T-helper 1 cell (primary cell): ENCODE measurements at places on chromosomes 5 and 9.
A peak's percentile ranks its signal among the peaks of the same experiment; 100 is the strongest.

GRCh38 chr5:60402161-60402785 lies 297.7 kb downstream of the DEPDC1B start:
- DNase-seq: no peak

- no peak for DNase-seq
Observed at GRCh38 chr5:39740404-39740803, 315.6 kb upstream of the DAB2 start.

- no peak for DNase-seq
Observed at GRCh38 chr9:123361731-123362510, 5.9 kb downstream of the CRB2 start.

GRCh38 chr9:87798261-87798833 lies 72.4 kb downstream of the CTSL start:
- no peak for DNase-seq

DNA sequence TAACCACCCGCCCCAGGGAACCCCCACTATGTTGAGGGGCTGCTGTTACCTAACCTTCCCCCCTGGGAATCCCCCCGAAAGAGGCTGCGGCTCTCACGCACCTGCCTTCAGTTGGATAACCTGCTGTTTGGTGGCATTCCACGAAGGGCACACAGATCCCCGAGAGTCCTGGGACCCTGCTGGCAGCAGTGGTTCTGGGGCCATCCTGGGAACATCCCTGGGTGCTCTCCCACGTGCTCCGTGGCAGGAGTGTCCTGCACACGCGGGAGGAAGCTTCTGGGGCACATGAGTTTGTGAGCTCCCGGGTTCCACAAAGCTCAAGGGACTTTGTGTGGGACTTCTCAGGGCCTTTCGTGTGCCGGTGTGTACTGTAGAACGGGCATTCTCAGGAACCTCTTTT lies 102.3 kb downstream of the RXRA start:
- no peak for DNase-seq

GRCh38 chr5:55338810-55339243 lies 31.0 kb downstream of the MTREX start:
- DNase-seq: no peak

DNA sequence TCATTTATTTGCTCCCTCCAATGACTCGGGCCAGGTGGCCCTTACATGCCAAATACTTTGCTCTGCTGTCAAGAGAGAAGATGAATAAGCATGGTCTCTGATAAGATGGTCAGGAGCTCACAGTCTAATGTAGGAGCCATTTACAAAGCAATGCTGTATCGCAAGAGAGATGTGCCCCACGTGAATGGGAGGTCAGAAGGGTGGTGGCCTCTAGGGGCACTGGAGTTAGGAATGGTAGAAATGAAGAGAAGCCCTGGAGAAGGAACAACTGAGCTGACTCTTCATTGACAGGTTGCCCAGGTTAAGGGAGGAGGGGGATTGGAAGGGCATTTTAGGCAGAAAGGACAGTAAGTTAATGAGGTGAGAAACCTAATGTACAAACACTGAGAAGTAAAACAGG lies 286.5 kb downstream of the KCTD16 start:
- no peak for DNase-seq

GRCh38 chr9:132274861-132275260 lies 79.9 kb downstream of the SETX start:
- no peak for DNase-seq

GRCh38 chr5:24629798-24630197 lies 15.0 kb downstream of the CDH10 start:
- no peak for DNase-seq

DNA sequence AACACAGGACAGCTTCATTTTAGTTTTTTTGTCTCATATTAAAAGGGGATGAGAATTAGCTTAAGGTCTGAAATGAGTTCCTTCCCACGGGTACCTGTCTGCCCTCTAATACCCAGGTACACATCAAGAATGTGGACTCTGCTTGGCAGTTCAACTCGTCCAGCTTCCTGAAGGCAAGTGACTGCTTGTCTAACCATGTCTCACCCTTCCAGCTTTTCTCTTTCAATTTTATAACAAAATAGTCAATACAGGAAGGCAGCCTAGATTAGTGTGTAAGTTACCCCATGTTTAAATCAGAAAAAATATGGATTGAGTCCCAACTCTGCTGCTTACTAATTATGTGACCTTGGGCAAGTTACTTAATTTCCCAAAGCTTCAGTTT lies 50.5 kb upstream of the C5orf46 start:
- no peak for DNase-seq

DNA sequence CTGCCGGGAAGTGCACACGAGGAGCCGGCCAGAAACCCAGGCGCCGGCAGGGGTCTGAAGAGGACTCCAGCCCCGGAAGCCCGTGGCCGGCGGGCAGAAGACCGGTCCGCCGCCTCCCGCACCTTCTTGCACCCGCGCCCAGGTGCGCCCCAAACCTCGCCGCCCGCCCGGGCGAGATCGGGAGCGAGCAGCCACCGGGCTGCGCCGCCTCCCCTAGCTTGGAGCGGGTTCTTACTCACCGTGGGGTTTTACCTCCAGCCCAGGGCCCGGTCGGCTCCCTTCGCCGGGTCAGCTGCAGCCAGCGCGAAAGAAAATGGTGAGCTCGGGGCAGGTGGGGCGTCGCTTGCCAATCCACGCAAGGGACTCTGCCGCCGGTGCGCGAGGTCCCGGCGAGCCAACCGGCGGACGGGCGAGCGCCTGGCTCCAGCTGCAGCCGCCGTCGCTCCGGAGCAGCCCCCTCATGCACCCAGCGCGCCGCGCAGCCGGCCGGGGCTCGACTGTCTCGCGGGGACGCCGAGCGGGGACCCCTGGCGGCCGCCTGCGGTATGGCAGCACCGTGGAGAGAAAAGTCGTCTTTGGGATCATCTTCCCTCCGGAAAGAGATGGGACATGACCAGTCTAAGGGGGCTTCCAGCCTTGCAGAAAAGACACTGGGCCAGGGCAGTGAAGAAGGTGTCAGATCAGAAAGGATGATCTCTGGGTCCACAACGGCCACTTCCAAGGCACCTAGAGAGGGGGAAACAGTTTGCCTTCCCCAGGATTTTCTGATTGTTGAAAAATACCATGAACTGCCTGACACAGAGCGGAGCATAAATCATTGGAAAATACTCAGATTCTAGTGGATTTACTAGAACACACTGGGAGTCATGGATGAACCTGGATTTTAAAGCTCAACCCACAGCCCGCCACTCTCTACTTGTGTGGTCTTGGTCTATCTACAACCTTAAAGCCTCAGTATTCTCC lies at the start of gene MOB3B:
MOB3B (minus strand) TSS at position 499 of the 963 bp plus-strand sequence. CDS start 74,264 bp downstream, outside the sequence.
- peak; percentile 57 for DNase-seq

DNA sequence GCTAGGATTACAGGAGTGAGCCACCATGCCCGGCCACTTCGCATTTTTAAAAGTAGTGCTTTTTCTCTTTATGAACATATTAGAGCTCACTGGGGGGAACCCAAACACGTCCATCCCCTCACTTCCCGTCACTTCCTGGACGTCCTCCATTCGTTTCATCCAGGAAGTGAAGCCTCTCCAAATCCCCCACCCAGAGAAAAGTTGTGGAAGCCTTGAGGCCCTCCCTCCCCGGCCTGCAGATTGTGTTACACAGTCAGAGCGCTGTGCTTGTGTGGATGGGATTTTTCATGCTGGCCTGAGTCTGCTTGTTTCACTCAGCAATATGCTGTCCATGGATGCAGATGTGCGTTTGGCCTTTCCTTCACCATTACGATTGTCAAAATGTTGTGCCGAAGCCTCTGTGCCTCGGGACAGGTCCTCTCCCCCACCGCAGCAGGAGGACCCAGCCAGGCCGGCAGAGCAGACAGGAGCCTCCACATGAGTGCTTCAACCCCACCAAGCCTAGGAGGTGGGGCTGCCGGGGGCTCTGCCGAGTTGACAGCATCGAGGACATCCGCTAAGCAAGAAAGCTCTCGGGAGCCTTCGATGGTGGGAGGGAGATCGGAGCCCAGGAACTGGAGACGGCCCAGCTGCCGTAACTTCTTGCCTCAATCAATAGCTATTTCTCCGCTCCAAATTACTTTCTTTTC lies 121.6 kb upstream of the PPP1R26 start:
- DNase-seq: no peak

DNA sequence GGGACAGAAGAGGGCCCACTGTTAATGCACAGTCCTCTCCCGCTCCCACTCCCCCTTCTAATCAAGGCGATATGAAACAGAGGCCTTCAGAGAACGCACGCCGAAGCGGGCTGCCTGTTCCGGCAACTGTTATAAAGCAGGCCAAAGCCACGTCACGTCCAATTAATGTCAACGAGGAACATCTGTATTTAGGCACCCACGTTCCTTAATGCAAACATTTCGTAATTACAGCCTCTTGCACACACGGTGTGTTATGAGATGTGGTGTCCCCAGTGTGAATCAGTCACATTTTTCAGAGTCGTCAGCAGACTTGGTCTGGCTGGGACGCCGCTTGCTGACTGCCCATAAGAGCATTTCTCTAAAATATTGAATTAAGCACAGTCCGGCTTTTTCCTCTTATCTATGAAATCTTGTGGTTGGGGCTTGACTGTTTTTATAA lies 339.0 kb downstream of the NSG2 start:
- no peak for DNase-seq

- DNase-seq: no peak
Observed at GRCh38 chr5:61055434-61056006, 106.7 kb downstream of the SMIM15 start.

DNA sequence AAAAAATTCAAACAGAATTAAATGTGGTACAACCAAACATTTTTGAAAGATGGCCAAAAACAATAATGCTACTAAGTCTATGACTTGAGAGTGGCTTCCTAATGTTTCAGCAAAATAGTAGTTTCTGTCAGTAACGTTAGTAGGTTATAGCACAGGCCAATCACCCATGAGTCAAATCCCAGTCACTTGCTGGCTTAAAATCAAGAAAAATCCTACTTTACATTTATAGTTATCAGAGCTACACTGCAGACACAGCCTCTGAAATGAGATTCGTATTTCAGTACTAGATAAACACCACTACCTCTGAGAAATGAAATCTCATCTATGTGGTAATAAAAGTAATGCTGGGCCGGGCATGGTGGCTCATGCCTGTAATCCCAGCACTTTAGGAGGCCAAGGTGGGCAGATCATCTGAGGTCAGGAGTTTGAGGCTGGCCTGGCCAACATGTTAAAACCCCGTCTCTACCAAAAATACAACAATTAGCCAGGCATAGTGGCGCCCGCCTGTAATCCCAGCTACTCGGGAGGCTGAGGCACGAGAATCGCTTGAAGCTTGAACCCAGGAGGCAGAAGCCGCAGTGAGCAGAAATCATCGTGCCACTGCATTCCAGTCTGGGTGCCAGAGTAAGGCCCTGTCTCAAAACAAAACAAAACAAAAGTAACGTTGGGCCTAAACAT lies 6.1 kb downstream of the ZDHHC21 start:
- DNase-seq: no peak

- DNase-seq: no peak
Observed at GRCh38 chr5:16768184-16768583, 151.4 kb upstream of the RETREG1 start.

GRCh38 chr9:98615633-98616032 lies 93.1 kb downstream of the GABBR2 start:
- no peak for DNase-seq

DNA sequence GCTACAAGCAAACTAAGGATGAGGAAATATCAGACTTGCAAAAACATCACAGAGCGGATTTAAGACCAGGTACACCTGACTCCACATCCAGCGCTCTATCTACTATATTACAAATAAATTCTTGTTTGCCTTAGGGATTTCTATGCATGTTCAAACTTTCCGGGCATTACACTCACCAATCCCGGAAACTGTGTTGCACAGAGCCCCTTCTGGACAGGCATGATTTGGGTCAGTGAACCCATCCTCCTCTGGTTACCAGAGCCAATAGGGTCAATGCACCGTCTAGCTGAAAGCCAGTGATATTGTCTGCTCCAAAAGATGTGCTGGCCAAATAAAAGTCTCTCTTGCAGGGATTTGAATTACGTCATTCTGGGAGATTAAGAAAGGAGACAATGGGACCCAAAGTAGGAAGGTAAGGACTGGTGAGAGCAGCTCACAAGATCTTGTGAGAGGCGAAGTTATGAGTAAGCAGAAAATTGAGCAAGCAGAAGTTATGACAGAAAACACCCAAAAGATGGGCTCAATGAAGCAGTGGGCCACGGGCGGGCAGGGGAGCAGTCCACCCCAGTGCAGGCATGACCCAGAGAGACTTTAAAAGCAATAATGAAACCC lies 155.8 kb upstream of the RAI14 start:
- DNase-seq: no peak

DNA sequence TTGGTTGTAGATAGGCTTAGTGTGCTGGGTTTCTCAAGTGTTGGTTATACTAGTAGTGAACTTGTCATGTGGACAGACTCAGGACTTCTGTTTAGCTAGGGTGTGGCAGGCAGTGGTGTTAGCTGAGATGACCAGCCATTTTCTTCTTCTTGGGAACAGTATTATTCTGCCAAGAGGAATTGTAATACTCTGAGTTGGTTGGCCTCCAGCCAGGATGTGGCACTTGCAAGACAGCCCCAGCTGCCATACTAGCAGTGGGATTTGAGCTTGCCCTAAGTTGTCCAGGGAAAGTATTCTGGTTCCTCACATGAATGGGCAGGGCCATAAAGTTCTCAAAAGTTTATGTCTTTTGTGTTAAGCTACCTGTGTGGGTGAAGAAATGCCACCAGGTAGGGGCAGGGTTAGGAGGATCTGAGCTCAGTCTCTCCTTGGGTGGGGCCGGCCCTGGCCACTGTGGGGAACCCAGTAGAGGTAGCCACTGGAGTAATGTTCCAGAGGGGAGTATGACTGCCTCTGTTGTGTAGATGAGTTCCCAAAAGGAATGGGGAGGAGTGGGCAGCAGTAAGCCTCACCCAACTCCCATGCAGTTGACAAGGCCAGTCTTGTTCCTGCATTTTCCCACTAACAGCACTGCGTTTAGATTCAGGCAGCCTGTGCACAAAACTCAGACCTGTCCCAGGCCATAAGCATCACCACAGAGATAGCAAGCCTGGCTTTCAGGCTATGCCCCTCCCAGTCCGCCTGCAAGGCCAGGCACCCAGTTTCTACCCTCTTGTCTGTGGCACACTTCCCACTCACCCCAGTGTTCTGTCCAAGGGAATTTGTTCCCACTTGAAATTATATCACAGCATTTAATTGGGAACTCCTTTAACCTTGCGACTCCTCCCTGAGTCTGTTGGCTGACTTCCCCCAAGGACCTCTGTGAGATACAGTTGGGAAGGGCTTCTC lies 250.7 kb downstream of the ANXA1 start:
- no peak for DNase-seq

DNA sequence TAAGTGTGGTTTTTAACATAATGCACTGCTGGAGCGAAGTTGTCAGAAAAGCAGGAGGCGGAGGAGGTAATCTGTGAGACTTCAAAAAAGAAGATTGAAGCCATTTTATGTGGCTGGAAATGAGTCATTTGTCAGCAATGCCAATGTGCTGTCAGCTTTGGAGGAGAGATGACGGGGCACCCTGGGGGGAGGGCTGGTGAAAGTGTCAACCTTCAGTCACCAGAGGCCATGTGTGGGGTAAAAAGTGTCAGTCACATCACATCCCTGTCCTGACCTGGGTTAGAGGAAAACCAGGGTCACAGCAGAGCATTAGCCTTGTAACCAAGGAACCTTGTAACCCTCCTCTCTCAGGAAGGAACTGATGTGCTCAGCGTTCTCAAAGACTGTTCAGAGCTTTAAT lies 59.1 kb downstream of the TLR4 start:
- DNase-seq: no peak

- DNase-seq: no peak
Observed at GRCh38 chr9:2066312-2067273, 51.4 kb downstream of the SMARCA2 start.

GRCh38 chr5:81575924-81576323 lies 175.0 kb downstream of the SSBP2 start:
- no peak for DNase-seq
